Skin of body (tissue), 3 donors: ENCODE measurements at places on chromosomes 7 and 10.

- peak; percentile 44 for DNase-seq
These were observed 330.8 kb downstream of the PTEN start for GRCh38 chr10:88194041-88194887.

- no peak for DNase-seq
These were observed 38.3 kb downstream of the PDGFA start for GRCh38 chr7:481219-481930.

DNA sequence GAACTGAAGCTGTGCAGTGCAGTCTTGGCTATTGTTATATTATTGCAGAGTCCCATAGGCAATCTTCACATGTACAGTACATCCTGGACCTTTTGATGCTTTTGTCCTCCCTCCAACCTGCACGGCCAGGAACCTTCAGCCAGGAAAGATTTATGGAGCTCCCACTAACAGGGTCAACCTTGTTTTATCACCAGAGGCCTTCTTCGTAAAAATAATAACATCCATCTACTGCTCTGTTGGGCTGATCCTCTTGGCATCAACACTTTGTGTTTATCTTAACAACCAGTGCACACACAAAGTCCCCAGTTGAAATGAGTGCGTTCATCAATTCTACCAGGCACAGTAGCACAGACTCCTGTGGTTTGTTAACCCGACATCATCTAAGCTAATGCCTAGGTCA is 72.4 kb downstream of the AGMO start:
- DNase-seq = peak; percentile 26

- DNase-seq = no peak
These were observed 85.1 kb upstream of the KMT2C start for GRCh38 chr7:152520861-152521302.

GRCh38 chr10:93062514-93063143 is 2.0 kb downstream of the CYP26C1 start:
- DNase-seq = no peak

- DNase-seq = no peak
These were observed 251.2 kb upstream of the PPP2R2D start for GRCh38 chr10:131649617-131650016.
